HFFc6 (cell line): ENCODE measurements at places on chromosomes 13 and 19.

GRCh38 chr19:33273065-33273736 is 29.1 kb downstream of the CEBPA start:
- DNase-seq = no peak
- H3K27me3 ChIP-seq = peaks cover 10% of the 10 kb centered on the region
- no peak overlapping the region for H3K27ac ChIP-seq
- peaks cover 8% of the 10 kb centered on the region for H3K4me1 ChIP-seq

- no peak overlapping the region; the same call in 1 of the 2 replicates for H3K4me3 ChIP-seq
- H3K27ac ChIP-seq = no peak overlapping the region
- DNase-seq = no peak
- no peaks in the 10 kb centered on the region for H3K4me1 ChIP-seq
Observed at GRCh38 chr19:16886305-16886880, 2.4 kb upstream of the F2RL3 start.

GRCh38 chr13:39452417-39452816 is 150.6 kb downstream of the LHFPL6 start:
- no peak for DNase-seq
- no peaks in the 10 kb centered on the region for H3K27me3 ChIP-seq
- H3K4me1 ChIP-seq = peaks cover 32% of the 10 kb centered on the region
- H3K36me3 ChIP-seq = 0 out of 2 replicates have a peak, but pooled peaks cover 4% of the 10 kb centered on the region
- H3K4me3 ChIP-seq = no peak overlapping the region

GRCh38 chr19:48818234-48818820 is 7.5 kb upstream of the BCAT2 start:
- no peak overlapping the region for H3K27ac ChIP-seq
- no peak overlapping the region for H3K4me3 ChIP-seq
- peaks cover 6% of the 10 kb centered on the region for H3K27me3 ChIP-seq

DNA sequence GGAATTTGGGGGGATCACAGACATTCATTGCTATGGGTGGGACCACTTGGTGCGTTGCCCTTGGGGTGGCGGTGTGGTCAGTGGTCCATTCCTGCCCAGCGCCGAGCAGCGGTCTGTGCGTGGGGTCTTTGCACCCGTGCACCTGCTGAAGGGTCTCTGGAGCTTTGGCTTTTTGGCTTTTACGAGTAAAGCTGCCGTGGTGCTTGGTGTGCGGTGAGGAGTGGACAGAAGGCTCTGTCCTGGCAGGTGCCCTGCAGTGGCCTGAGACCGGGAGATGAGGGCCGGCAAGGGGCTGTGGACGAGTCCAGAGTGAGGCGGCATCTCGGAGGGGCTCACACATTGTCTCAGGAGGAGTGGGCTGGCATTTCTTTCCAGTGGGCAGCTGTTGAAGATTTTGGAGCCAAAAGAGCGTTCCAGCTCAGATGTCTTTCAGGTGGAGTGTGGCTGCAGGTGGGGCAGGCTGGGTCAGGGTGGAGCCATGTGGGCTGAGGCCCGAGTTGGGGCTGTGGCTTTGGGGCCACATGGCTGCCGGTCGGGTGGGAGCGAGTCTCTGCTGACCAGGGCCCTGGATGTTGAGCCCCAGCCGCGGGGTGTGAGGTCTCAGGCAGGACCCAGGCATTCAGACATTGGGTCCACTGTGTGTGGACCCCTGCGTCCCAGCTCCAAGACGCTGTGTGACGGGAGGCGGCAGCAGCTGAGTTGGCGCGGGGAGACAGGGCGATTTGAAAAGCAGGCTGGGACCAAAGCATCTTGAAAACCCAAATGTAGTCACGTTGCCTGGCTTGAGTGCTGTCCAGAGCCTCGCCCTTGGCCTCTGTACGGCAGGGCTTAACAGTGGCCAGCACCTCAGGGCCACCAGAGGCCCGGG is 11.7 kb downstream of the GNA11 start:
- H3K27me3 ChIP-seq = peaks cover 2% of the 10 kb centered on the region; the same call in 1 of the 2 replicates
- peaks cover 11% of the 10 kb centered on the region for H3K4me1 ChIP-seq
- DNase-seq = no peak
- H3K36me3 ChIP-seq = no peaks in the 10 kb centered on the region
- no peak overlapping the region for H3K4me3 ChIP-seq

DNA sequence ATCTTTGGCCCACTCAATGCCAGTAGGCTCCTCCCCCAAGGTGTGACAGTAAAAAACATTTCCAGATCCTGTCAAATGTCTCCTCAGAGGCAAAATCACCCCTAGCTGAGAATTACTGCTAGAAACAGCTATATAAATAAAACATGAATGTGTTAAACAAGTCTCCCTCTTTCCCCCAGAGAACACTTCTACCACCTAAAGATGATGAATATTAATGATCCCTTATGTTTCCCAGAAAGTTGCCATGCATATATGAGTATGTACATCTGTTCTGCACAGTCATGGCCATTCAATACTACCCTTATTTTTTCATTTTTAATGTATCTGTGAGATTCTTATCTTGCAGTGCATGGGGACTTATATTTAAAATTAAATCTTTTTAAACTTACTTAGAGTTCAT is 230.0 kb downstream of the SHISA2 start:
- no peaks in the 10 kb centered on the region for H3K27me3 ChIP-seq
- no peak for DNase-seq
- no peaks in the 10 kb centered on the region for H3K4me1 ChIP-seq
- peaks cover 3% of the 10 kb centered on the region; the same call in 1 of the 2 replicates for H3K36me3 ChIP-seq
- no peak overlapping the region for H3K4me3 ChIP-seq
- no peak overlapping the region for H3K27ac ChIP-seq

DNA sequence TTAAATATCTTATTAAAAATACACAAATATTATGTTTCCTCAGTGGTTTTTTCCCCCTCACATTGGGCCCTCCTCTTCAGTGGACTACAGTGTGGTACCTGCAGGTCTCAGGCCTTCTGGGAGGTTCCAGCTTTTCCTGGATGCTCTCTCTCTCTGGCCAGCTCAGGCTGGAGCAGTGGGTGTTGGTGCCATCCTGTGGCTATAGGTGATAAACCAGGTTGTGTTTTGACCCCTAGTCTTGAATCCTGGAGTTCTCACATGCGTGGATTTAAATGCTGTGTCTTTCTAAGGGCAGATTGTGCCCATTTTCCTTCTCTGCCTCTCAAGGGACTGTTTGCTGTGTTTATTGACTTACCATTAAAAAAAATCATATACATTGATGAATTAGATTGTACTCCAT is 41.2 kb upstream of the ZNF527 start:
- DNase-seq = no peak
- no peak overlapping the region for H3K27ac ChIP-seq
- no peaks in the 10 kb centered on the region; the same call in 1 of the 2 replicates for H3K27me3 ChIP-seq
- peaks cover 6% of the 10 kb centered on the region for H3K4me1 ChIP-seq

DNA sequence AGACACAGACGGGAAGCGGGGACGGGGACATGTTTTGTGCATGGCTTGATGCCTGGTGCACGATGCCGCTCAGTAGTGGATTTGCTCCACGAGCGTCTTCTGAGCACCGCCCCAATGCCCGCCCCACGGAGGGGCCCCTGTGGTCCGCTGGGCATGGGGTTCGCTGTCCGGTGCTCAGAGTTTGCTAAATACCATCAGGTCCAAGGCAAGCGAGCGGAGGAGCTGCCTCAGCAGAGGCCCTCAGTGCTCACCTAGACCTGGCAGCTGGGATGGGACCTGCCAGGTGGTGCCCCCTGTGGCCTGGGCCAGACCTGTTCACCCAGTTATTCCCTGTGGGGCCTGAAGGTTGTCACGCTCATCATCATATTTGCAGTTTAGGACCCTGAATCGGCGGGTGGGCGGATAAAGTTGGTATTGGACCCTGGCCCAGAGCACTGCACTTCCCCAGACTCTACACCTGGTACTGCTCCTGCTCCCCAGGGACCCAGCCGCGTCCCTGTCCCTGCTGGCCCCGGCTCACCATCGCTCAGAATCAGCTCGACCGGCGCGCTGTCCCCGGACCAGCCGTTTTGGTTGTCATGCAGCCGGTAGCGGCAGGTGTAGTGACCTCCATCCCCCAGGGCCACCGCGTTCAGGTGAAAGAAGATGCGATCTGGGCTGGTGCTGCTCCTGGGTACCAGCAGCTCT is 2.3 kb downstream of the A1BG start:
- H3K36me3 ChIP-seq = peaks cover 9% of the 10 kb centered on the region; the same call in 1 of the 2 replicates
- DNase-seq = no peak
- no peak overlapping the region for H3K4me3 ChIP-seq
- H3K27ac ChIP-seq = no peak overlapping the region
- peaks cover 13% of the 10 kb centered on the region for H3K4me1 ChIP-seq
- peaks cover 6% of the 10 kb centered on the region; the same call in 1 of the 2 replicates for H3K27me3 ChIP-seq

- H3K27ac ChIP-seq = no peak overlapping the region
- peaks cover 7% of the 10 kb centered on the region; the same call in 1 of the 2 replicates for H3K4me1 ChIP-seq
- no peak for DNase-seq
- H3K4me3 ChIP-seq = no peak overlapping the region
- H3K36me3 ChIP-seq = peaks cover 13% of the 10 kb centered on the region
Observed at GRCh38 chr13:100528820-100529219, 59.8 kb downstream of the GGACT start.

DNA sequence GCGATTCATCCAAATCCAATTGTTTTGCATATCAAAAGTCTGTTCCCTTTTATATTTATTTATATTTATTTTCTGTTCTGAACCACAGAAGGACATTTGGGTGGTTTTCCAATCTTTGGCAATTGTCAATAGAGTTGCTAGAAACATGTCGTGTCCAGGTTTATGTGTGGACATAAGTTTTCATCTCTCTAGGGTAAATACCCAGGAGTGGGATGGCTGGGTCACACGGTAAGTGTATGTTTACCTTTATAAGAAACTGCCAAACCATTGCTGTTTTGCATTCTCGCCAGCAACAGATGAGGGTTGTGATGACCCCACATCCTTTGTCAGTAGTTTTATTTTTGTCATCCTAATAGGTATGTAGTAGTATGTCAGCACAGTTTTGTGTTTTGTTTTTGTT is 12.5 kb downstream of the AP1M1 start:
- H3K27ac ChIP-seq = no peak overlapping the region
- DNase-seq = no peak
- H3K27me3 ChIP-seq = peaks cover 2% of the 10 kb centered on the region
- H3K4me3 ChIP-seq = no peak overlapping the region
- peaks cover 61% of the 10 kb centered on the region for H3K36me3 ChIP-seq
